HepG2 (cell line): ENCODE measurements at places on chromosomes 1 and 21.

DNA sequence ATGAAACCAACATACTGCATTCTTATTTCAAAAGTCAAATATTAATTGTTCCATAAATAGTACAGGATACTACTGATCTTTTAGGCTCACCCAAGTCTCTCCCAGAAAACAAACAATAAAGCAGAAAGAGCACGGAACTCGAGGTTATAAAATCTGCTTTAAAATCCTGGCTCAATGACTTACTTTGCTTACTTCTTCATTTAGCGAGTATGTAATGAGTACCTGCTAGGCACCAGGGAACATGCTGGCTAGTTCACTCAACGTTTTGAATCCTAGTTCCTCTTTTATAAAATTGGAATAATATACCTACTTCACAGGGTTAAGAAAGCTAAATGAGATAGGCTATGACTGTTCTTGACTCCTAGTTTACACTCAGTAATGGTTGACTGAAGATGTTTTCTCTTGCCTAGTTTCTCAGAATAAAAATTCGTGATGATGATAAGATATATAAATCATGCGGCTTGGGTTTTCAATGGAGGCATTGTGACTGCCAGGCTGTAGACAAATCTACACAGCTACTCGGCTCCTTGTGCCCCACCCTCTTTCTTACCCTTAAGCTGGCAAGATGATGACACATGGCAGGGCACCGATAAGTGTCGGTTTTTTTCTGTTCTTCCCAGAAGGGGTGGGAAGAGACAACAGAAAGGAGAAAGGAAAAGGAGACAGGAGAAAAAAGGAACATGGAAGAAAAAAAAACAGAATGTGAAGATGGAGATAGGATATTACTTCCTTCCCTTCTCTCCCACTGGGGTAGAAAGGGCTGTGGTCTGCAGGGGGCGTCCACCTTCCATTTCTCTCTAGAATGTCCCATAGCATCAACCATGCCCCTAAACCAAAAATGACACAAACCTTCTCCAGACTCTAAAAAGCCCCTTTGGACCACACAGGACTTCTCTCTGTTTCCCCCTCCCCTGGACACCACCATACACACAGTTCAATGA, 507.1 kb downstream of the SMYD3 start:
- H3K27me3 ChIP-seq, result no peaks in the 10 kb centered on the region
- no peak overlapping the region for H3K4me3 ChIP-seq
- H3K36me3 ChIP-seq, result no peaks in the 10 kb centered on the region
- no peak overlapping the region for H3K27ac ChIP-seq

GRCh38 chr1:160978510-160978927, 23.9 kb upstream of the ITLN2 start:
- peaks cover 12% of the 10 kb centered on the region for H3K4me1 ChIP-seq
- no peak overlapping the region for H3K4me3 ChIP-seq
- no peak overlapping the region for H3K27ac ChIP-seq
- H3K36me3 ChIP-seq, result no peaks in the 10 kb centered on the region
- DNase-seq, result peak; percentile 80
- no peaks in the 10 kb centered on the region; the same call in 2 of the 3 replicates for H3K27me3 ChIP-seq

GRCh38 chr1:54229281-54229891, 29.4 kb downstream of the MRPL37 start:
- H3K36me3 ChIP-seq, result 0 out of 3 replicates have a peak, but pooled peaks cover 5% of the 10 kb centered on the region
- no peak overlapping the region for H3K4me3 ChIP-seq
- H3K27me3 ChIP-seq, result no peaks in the 10 kb centered on the region
- peaks cover 2% of the 10 kb centered on the region for H3K4me1 ChIP-seq
- no peak overlapping the region for H3K27ac ChIP-seq
- DNase-seq, result peak; percentile 35

DNA sequence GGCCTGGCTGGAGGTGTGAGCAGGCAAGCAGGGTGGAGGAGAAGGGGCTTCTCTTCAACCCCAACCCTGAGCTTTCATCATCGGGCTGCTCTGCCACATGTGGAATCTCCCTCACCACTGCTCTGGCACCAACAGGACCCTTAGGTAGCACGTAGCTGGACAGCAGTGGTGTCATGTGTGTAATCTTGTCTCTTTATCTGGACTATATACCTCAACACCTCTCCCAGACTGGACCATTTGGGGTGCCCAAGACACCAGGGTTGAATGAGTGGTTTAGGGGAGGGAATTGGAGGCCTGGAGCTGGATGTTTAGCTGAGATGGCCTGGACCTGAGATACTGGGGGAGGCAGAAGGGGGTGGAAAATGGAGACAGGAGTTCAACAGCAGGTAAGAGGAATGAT, 63.0 kb downstream of the UBE2T start:
- H3K4me1 ChIP-seq, result no peaks in the 10 kb centered on the region
- DNase-seq, result no peak
- H3K27ac ChIP-seq, result no peak overlapping the region
- H3K4me3 ChIP-seq, result no peak overlapping the region

DNA sequence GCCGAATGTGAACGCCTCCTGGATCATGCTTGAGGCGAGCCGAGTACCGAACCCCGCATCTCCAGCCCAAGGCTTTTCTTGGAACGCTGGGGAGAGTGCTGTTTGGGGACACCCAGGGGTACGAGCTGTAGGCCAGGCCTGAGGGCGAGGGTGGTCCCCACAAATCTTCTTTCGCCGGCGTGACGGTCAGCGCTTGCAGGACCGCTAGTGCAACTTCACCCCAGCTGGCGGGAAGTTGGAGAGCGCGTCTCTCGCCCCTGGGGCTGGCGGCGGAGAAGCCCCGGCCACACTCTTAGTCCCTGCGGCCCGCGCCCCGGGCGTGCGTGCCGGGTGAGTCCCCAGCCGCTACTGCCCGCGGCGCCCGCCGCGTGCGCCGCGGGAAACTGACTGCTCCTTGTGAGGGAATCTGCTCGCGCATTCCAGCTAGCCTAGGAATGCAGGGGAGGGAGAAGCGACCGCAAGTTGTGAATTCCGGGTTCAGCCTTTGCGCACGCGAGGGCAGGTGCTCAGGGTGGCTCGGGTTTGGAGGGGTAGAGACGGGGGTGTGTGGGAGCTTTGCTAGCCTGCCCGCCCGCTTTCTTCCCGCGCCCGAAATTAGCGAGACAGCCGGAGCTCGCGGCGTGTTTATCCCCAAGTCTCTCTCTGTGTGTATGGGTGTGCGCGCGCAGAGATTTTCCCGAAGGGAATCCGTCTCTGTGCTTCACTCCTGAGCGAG, 884 bp downstream of the LHX4 start:
- no peaks in the 10 kb centered on the region for H3K36me3 ChIP-seq
- H3K4me3 ChIP-seq, result peak overlapping the region; percentile 50; the same call in 1 of the 2 replicates
- DNase-seq, result no peak
